ENCODE measurements at places on chromosomes 2 and 18.

DNA sequence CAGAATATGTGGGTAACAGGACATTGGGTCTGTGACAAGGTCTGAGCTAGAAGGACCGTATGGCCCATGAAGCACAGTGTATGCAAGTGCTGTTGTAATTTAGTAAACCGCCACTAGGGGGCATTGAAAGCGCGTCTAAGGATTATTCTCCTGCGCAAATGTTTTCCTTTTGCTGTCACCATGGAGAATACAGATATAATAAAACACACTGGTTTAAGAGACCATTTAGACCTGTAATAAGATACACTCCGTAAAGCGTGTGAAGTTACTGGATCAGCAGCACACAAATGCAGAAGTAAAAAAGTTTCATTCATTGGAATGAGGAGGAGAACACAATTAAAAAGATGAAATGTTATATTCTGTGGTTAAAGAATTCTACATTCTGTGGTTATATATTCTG lies 272.4 kb downstream of the AGAP1 start:
- DNase-seq: peak; percentile 71

- no peak for DNase-seq
Observed at GRCh38 chr2:58429014-58429875, 188.1 kb upstream of the FANCL start.

GRCh38 chr18:34866310-34866709 lies 156.2 kb downstream of the DTNA start:
- DNase-seq: no peak

GRCh38 chr2:219284501-219285372 lies 5.6 kb downstream of the DNAJB2 start:
- no peak for DNase-seq

DNA sequence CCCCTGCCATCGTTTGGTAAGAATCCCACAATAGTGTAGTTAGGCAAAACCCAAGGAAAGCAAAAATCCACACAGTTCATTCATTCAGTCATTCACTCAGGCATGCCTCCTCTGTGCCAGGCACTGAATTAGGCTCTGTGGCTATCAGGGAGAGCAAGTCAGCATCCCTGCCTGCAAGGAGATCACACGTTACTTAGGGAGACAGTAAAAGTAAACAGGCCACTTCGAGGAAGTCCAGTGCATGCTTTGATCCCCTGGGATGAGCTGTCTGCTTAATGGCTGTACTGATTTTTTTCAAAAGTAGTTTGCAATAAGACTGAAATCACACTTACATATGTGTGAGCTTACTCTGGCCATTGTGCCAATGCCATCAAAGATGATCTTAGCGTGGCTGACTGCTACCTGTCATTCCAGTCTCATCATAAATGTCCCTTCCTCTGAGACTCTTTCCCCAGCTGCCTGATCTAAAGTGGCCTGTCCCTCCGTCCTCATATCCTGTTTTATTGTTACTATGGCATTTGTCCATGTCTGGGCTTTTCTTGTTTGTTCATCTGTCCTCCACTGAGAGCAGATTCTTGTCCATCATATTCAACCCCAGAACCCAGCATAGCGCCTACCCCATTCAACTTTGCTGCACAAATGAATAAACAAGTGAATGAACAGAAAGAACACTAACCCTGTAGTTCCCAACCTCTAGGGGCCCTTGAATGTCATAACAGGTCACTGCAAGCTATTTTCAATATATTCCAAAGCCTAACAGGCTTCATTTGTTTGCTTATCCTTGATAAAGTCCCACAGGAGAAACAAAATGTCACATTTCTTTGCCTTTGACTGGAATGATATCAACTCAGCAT lies 84.1 kb downstream of the GALNT14 start:
- DNase-seq: no peak

GRCh38 chr2:223046470-223047040 lies 5.4 kb upstream of the KCNE4 start:
- DNase-seq: no peak

DNA sequence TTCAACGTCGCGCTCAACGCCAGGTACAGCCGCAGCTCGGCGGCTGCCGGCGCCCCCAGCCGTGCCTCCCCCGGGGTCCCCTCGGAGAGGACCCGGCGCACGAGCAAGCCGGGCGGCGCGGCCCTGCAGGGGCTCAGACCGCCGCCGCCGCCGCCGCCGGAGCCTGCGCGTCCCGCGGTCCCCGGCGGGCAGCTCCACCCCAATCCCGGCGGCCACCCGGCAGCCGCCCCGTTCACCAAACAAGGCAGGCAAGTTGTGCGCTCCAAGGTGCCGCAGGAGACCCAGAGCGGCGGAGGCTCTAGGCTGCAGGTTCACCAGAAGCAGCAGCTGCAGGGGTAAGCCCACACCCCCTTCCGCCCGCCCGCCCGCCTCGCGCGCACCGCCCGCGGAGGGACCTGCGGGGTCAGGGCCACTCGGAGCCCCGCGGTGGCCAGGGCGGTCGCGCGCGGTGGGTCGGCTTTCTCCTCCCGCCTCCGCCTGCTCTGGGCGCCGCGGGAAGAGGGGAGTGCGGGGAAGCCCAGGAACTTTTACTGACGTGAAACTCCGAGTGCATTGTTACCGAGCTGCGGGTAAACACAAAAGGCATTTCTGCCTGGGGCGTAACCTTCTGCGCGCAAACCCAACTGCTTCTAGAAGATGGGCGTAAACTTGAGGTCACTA lies 861 bp downstream of the LTBP1 start:
- peak; percentile 60 for DNase-seq

- no peak for DNase-seq
Observed at GRCh38 chr18:3449512-3450011, 410 bp upstream of the TGIF1 start.

DNA sequence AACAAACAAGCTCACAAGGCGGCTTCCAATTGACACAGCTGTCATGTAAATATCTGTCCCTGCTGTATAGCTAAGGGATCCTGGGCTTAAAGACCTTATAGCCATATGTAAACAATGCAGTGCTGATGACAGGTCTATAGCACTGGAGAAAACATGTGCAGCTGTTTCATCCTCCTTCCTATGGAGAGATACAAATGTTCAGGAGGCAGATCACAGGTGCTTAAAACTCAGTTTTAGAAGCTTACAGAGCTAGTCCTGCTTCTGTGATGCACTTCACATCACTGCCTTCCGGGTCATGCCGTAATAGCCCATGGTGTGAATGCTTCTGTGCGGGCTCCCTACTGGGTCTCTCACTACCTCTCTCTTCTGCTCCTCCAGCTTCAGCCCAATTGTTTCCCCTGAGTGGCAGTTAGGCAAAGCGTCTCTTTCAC lies 262.4 kb upstream of the CHST9 start:
- no peak for DNase-seq

GRCh38 chr2:39433586-39434195 lies 3.4 kb downstream of the MAP4K3 start:
- peak; percentile 67 for DNase-seq

GRCh38 chr2:74747411-74748080 lies 86.4 kb upstream of the HK2 start:
- peak; percentile 79 for DNase-seq

DNA sequence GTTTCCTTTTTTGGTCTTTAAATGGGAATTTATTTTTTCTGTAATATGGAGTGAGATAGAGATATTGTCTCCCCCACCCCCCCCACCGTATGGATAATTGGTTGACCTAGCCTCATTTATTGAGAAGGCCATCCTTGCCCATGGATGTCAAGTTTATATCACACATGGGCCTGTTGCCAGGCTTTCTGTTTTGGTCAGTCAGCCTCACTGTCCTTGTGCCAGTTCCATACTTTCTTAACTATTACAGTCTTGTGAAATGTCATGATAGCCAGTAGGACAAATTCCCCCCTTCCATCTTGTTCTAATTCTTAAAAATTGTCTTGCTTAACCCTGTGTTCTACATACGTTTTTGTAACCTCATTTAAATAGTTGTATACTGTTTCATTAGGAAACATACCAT lies 12.5 kb downstream of the BABAM2 start:
- no peak for DNase-seq

GRCh38 chr2:236940916-236941520 lies 144.7 kb upstream of the COPS8 start:
- DNase-seq: no peak

- peak; percentile 75 for DNase-seq
Observed at GRCh38 chr2:44949329-44950151, 8.0 kb downstream of the SIX3 start.

- DNase-seq: peak; percentile 89
Observed at GRCh38 chr2:29627279-29627711, 294.1 kb downstream of the ALK start.

DNA sequence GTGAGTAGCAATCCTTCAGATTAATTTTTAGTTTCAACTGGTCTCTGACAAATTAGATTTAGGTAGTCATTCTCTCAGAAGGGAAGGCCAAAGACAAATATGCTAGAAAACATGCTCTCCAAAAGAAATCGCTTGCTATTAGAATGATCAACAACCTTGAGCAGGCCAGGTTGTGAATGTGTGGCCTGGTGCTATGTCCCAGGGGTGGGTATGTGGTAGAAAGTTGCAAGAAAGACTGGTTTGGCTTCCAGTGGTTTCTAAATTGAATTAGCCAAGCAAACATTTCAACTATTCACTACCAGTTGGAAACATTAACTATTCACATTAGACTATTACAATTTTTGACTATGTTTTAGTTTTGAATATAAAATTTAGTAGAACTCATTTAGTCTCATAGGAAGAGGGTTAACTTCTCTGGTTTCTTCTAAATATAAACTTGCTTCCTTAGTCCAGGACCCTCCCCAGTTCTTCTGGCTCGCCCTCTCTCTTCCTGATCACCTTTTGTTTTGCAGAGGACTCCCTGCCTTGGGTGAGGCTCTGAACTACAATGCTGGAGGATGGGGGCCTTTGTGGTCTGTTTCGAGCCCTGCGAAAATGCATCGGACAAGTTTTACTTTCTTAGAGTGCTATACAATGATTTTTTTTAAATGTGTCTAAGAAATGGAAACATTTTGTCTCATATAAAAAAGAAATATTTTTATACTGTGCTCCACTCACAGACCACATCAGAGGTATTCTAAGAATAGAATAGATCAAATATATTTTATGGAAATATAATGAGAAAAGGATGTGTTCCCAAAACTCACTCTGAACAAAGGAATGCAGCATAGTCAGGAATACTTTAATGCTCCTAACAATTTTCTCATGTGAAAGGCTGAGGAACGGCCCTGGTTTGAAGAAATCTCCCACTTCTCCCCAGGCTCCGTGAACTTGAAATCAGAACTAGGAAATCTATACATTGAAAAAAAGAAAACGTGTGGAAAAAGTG lies 375.0 kb upstream of the ZEB2 start:
- DNase-seq: no peak

- DNase-seq: peak; percentile 39
Observed at GRCh38 chr2:120613742-120614571, 121.7 kb upstream of the GLI2 start.

DNA sequence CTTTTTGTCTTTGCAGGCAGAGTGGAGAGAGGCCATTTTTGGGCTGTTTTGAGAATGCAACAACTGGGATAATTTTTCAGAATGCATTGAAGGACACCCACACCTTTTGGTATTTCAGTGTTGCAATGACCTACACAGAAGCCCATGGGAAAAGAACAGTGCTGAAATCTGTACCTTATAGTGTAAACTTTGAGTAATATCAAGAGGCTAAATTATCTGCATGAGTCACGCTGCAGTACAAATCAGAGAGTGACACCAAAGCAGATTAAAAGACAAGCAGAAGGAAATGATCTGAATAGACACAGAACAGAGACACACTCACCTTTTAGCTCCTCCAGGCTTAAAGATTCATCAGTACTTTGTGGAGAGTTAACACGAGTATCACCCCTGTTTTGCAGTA lies 265.3 kb downstream of the PAX3 start:
- DNase-seq: peak; percentile 79

- no peak for DNase-seq
Observed at GRCh38 chr18:46678041-46678440, 21.0 kb upstream of the LOXHD1 start.

DNA sequence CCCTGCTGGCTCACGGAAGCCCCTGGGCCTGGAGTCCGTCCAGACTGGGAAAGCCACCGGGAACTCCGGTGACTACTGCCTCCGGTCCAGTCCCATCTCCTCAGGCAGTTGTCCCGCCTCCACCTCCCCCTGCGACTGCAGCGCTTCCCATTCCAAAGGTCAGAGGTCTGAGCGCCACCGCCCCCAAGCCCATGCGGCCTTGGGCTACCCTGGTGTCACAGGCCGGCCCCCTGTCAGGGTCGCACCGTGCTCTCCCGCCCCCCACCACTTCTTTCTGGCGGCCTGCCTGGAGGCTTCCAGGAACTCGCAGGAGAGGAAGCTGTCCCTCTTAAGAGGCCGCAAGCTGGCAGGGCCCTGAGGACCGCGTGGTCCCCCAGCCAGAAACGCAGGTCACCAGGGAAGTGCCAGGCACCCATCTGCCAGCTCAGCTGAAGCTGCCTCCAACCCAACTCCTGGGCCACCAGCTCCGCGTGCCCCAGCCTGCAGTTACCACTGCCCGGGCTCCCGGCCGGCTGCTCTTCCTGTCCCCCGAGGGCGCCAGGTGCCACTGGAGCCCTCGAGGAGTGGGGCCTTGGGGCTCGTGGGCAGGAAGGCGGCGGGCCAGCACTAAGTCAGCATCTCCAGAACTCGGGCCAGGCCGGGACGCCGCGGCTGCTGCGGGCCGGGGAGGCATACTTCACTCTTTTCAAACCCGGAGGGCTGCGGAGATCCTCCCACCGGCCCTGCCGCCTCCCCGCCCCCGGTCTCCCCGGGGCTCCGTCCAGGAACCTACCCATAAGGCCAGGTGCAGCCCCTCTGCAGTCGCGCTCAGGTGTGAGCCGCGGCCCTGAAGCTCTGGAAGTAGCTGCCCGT lies 83.3 kb upstream of the POMC start:
- DNase-seq: peak; percentile 29

- DNase-seq: no peak
Observed at GRCh38 chr2:73451263-73451972, 65.8 kb downstream of the ALMS1 start.

- DNase-seq: no peak
Observed at GRCh38 chr2:162824304-162824703, 14.3 kb downstream of the KCNH7 start.

DNA sequence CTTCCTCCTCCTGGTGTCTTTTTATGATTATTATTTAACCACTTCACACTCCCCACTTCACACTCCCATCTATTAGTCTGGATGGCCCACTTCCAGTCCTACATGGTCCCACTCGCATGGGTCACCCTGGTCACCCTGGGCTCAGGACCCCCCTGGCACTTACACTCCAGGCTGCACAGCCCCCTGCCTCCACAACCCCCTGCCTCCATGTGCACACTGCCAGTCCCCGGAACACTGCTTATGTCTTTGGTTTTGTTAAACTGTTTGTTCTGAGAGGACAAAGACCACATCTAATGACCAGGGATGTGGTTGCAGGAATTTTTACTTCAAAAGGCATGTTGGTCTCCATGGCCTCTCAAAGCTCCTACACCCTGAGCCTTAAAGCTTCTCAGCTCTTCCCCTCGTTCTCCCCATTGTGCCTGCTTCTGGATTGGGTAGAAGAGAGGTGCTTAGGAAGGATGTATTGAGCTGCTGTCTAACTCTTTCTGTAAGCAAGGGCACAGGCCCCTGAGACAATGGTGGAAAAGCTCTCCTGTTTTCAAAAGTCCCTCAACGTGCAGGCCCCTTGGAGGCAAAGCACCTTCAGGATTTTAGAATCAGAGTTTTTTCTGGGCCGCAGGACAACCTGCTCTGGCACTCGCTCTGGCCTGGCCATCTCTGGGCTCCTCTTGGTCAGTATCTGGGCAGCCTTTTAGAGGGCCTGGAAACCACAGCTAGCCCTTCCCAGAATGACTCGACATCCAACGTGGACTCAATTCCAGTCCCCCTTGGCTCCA lies 150.0 kb upstream of the HAAO start:
- no peak for DNase-seq

GRCh38 chr2:147808520-147808919 lies 36.3 kb upstream of the ACVR2A start:
- DNase-seq: no peak

Data from iris pigment epithelial cell (primary cell).